Mesangial cell (primary cell): ENCODE measurements at places on chromosomes 11 and 22. TPM values are rescaled to one million over a fixed set of nuclear protein-coding genes. Genes with fewer than 3 reads are reported as not detected.

The AIP gene
- total RNA-seq = 59.2 and 87.3 TPM in 2 replicates

The BRSK2 gene
- 0.25 and 0.33 TPM in 2 replicates for total RNA-seq

The PHF21B gene
- 0.16 TPM in 1 of 2 replicates, not detected in the other for total RNA-seq

The FAM227A gene
- total RNA-seq = 0.65 and 3.9 TPM in 2 replicates

The TNKS1BP1 gene
- total RNA-seq = 75.8 and 146 TPM in 2 replicates

The POU2AF3 gene
- total RNA-seq = 0.25 and 0.33 TPM in 2 replicates

The TRIM49D1 gene
- total RNA-seq = not detected in 2 replicates

The FAM83F gene
- 0.16 and 0.38 TPM in 2 replicates for total RNA-seq
